ENCODE measurements at places on chromosomes 6 and 20. TPM values are rescaled to one million over a fixed set of nuclear protein-coding genes. Genes with fewer than 3 reads are reported as not detected.

Gene PDE7B
- not detected for total RNA-seq

Gene NRN1
- not detected for total RNA-seq

DNA sequence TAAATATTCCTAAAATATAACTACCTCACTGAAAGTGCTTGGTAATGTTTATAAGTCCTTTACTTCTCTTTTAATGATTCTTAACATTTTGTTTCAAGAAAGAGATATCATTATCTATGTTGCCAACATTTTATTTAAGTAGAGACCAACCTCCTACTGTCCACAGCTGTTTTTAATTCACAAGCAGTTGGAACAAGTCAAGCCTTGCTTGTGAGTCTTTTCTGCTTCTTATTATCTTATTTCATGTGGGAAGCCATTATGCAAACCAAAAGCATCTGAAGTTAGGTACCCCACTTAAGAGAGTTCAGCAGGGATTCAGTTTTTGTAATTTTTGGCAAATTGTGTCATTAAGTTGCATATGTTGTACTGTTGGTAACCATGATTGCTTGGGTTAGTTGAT is 1714.5 kb downstream of the GRIK2 start:
- no peak for DNase-seq

DNA sequence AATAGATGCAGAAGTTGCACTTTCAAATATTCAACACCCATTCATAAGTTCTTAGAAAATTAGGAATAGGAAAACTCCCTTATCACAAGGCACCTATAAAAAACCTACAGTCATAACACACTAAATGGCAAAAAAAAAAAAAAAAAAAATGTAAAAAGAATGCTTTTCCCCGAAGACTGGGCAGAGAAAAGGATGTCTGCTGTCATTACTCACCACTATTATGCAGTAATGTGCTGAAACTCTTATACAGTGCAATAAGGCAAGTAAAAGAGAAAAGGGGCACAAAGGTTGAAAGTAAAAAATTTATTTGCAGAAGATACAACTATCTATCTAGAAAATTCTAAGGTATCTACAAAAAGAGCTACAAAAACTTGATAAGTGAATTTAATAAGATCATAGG is 607.8 kb upstream of the ARID1B start:
- DNase-seq, result no peak

DNA sequence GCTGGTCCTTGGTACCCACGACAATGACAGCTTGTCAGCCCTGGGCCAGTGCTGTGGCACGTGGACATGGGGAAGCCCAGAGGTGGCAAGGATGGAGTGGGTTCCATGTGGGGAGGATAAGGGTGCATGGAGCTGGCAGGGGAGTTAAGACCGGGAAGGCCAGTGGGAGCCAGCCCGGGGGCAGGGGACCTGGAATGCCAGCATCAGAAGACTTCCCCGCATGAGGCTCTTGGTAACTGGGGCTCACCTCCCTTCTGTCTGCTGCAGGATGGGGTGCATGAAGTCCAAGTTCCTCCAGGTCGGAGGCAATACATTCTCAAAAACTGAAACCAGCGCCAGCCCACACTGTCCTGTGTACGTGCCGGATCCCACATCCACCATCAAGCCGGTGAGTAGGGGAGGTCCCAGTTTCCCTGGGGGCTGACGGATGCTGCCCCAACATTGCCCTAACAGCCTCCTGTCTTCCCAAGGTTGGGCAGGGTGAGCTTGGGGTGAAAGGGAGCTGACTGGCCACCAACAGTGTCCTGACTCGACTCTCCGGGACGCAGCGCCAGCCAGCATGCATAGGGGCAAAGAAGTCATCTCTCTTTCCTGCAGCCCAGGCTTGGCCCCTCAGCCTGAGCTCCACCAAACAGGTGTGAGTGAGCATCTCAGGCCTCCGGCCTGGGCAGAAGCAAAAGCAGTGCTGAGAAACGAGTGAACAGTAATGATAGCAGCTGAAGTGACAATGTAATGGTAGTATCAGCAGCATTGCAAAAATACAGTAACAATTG is 19.5 kb downstream of the HCK start:
- no peak for DNase-seq

- peak; percentile 31 for DNase-seq
These were observed 9.3 kb downstream of the RIPOR3 start for GRCh38 chr20:50682065-50682464.

Gene PAX1
- not detected for total RNA-seq

Gene PRICKLE4
- total RNA-seq, result 9.2 TPM

DNA sequence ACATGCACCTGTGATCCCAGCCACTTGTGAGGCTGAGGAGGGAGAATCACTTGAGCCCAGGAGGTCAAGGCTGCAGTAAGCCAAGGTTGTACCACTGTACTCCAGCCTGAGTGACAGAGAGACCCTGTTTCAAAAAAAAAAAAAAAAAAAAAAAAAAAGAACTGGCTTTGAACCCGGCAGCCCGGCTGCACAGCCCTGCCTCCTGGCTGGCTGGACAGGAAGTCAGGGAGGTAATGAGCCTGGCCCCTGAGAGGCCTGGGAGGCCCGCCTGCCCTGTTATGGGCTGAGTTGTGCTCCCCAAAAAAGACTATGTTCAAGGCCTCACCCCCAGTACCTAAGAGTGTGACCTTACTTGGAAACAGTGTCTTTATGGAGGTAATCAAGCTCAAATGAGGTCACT is 65.6 kb downstream of the ABHD12 start:
- no peak for DNase-seq

Gene SLC32A1
- total RNA-seq, result not detected

Gene TLDC2
- total RNA-seq, result not detected

All from PC-9 (cell line).